ENCODE measurements at places on chromosomes 11 and 22. TPM values are rescaled to one million over a fixed set of nuclear protein-coding genes. Genes with fewer than 3 reads are reported as not detected.

Gene BTBD18
- not detected for total RNA-seq

GRCh38 chr11:130068546-130068985 lies 1.1 kb upstream of the APLP2 start:
- no peak for DNase-seq

Gene NCR3LG1
- total RNA-seq = 0.52 TPM

DNA sequence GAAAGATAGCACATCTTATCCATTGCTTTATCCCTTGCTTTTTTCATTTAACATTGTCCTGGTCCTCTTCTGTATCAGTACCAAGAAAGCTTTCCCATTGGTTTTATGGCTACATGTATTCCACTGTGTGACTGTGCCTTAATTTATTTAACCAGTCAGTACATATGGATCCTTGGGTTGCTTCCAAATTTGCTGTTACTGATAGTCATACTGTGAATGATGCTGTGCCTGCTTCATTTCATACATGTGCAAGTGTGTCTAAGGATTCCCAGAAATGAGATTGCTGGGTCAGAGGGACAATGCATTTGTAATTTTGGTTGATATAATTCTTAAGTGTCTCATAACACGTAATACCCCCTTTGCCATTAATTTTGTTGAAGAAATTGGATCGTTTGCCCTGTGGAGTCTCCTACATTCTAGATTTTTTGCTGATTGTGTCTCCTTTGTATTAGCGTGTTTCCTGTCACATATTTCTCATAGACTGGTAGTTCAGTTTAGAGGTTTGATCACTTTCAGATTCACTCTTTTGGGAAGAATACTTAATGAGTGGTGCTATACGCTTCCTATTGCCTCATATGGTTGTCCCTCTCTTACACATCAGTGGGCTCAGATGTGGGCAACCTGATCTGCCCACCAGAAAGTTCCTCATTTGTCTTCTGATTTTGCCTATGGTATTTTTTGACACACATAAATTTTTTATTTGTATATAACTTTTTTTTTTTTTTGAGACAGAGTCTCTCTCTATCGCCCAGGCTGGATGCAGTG lies 35.3 kb downstream of the MYBPC3 start:
- no peak for DNase-seq

DNA sequence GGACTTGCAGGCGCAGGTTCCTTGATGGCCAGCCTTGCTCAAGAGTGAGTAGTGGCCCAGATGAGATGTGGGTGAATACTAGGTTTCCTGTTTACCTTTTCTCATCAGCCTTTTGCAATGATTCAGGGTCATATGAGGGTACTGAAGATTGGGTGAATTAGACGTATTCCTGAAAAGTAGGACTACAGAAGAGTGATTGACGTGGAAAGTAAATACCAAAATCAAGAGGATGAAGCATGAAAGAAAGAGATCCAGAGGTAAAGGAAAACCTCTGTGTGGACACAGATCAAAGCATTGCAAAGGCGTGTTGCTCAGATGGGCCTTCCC lies 59.9 kb downstream of the CYB5R2 start:
- peak; percentile 59 for DNase-seq

Gene NFAM1
- not detected for total RNA-seq

Gene AQP11
- 3.6 TPM for total RNA-seq

DNA sequence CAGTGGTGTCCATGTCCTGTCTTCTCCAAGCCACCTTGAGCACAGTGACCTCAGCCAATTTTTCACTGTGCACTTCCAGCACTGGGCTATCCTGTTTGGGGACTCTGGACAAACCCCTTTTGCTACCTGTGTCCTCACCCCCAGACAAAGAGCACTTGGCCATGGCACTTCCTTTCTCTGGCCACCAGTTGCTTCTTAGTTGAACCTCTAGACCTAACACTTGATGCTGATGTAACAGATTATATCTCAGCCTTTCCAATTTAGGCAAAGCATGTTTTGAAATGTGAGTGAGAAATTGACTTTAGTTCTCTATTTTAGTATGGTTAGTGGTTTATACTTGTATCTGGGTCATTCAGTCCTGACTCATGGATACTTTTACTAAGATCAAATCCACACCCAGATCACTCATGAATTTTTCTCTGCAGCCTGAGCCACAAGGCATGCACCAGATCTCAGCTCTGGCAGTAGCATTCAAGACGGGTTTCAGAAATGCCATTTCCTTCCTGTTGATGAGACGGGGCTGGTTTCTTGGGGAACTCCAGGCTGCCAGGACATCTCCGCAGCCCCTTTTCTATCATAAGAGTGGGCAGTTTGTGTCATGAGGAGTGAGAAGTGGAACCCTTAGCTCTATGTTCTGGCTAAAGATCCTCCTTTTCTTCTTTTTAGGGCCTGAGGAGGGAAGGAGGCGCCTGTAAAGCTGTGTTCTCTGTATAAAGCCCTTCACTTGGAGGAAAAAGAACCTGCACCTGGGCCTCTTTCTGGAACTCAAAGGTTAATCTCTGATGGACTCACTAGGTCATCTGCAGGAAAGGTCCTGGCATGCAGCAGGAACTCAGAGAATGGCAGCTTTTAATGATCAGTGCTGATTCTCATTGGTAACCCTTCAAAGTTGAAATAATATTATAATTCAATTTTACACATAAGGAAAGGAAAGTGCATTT lies 185.6 kb upstream of the TENM4 start:
- DNase-seq = no peak

Data from M059J (cell line).